ENCODE measurements at places on chromosomes 7 and 10.

GRCh38 chr10:32004161-32004591 is 52.0 kb downstream of the KIF5B start:
- DNase-seq: no peak

DNA sequence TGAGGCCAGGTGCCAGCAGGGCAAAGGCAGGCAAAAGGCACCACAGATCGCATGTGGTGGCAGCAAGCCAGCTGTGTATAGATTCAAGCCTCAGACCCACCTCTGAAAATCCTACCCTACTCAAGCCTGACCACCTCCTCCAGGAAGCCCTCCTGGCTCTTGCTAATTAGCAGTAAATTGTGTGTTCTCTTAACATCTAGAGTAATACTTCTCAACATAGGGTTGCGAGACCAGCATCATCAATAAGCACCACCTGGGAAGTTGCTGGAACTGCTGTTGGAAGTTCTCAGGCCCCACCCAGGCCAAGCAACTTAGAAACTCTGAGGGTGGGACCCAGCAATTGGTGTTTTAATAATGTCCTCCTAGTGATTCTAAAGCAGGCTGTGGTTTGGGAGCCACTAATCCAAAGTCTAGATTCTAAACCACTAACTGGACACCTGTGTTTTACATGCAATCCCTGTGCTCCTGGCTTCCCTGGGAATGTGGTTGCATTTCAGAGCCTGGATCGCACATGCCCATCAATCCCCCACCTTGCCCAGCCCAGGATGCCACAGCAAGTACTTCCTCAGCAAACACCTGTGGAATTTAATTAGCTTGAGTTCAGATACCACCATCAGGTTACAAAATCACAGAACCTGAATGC is 46.2 kb downstream of the KCNMA1 start:
- no peak for DNase-seq

DNA sequence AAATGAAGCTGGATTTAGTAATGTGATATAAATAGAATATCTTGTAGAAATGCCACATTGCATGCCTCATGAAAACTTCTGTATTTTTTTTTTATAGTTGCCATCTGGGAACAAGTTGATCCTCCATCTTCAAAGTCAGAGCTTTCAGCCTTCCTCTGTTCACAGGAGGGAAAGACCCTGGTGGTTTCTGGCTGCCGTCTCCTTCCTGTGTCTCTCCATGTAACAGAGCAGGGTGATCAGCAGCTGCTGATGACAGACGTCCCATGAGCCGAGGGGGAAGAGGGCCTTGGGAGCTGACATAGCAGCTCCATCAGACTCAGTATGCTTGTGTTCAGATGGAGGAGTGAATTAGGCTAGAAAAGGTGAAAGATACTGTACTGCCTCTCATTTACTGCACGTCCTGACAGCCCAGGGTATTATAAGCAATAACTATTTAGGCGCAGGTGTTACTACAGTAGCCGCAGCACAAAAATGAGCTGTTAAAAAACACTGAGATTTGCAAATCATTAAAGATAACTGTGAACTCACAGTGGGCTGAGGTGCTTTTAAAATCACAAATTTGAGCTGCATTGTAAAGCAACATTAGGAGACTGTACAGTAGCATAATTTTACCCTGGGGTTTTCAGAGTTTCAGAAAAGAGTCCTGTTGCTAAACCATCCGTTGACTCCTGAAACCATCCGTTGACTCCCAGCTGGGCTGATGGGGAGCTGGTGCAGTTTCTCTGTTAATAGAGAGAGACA is 103.3 kb downstream of the CFAP58 start:
- no peak for DNase-seq

GRCh38 chr7:42765931-42766330 is 145.9 kb downstream of the C7orf25 start:
- no peak for DNase-seq
